CD4-positive, alpha-beta T cell treated with Interferon alpha-2 for 1 hour (primary cell): ENCODE measurements at places on chromosomes 13 and 19.
A peak's percentile ranks its signal among the peaks of the same experiment; 100 is the strongest.

DNA sequence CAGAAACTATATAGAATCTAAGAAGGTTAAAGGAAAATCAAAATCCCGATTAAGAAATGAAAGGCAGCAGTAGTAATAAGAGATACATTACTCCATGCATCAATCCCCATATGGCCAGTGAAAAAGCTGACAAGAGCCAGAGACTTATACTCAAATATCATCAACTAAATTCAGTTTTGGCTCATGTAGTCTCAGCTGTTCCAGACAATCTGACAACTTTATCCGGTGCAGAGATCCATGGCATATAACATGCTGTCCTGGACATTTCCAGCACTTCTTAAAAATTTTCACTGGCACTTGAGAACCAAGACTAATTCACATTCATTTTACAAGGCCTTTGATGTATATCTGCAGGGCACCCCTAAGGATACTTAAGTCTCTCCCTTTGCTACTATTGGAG, 255.7 kb upstream of the KLHL1 start:
- DNase-seq, result no peak

DNA sequence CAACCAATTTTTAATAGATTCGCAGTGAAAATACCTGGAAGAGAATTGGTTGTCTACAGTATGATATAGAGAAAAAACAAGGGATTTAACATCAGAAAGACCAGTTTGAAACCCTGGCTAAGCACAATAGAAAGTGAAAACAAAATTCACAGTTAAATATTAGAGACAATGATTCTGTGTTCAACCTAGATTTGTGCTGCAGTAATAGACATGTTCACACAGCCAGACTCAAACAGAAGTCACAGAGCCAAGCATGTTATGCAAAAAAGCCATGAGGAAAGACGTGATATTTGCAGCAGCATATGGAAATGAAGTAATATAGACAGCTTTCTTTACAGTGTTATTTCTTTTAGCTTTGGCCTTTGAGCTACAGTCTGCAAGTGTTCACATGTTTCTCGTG, 48.1 kb downstream of the SCEL start:
- no peak for DNase-seq

DNA sequence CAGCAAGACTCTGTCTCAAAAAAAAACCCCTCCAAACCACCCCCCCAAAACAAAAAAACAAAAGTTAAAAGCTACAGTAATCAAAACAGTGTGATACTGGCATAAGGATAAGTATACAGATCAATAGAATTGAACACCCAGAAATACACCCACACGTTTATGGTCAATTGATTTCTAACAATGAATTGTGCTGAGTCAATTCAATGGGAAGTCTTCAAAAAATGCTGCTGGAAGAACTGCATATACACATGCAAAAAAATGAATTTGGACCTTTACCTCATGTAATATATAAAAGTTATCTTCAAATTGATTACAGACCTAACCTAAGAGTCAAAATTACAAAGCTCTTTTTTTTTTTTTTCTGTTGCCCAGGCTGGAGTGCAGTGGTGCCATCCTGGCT, 19.8 kb upstream of the NAPA start:
- no peak for DNase-seq

DNA sequence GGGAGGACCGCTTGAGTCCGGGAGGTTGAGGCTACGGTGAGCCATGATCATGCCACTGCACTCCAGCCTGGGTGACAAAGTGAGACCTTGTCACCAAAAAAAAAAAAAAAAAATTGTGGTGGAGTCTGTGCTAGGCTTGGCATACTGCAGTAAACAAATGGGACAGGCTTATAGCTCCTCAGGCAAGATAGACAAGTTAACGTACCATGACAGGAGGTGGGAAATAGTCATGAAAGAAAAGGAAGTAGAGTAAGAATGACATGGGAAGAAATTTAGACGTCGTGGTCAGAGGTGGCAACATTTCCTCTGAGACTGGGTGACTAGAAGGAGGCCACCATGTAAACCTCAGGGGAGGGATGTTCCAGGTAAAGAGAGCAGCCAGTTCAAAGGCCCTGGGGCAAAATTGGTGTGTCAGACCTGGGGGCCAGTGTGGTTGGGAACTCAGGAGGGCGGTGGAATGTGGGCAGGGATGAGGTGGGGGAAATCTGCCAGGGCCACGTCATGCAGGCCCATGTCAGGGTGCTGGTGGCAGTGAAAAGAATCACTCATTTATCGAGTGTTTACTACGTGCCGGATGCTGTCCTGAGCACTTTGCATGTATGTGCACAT, 5.6 kb downstream of the SNRPA start:
- DNase-seq, result peak; percentile 41

DNA sequence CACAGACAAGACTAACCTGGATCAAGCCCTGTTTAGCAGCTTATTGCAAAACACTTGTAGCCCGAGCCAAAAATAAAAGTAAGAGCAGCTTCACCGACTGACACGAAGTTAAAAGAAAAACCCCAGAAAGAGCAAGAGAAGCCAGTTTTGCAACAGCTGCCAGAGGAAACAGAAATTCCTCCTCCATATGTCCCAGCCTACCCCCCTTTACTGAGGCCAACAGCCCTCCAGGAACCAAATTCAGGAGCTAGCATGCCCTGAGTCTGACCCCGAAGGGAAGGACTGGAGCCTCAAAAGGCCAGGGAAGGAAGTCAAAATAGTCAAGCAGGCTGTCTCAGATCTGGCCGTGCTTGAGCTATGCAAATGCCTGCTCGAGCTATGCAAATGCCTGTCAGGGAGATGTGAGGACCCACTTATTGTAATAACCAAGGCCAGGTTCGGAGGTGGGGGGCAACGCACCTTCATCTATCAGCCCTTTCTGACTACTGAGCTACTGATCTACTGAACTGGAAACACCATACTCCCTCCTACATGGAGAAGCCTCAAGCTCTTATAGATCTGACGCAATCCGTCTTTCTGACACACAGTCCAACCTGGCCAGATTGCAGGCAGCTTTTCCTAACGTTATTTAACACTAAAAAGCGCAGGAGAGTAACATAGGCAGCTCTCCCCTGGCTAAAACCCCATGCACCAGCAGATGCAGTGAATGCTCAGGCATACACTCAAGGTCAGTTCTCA, 6.7 kb downstream of the SIGLEC11 start:
- no peak for DNase-seq

DNA sequence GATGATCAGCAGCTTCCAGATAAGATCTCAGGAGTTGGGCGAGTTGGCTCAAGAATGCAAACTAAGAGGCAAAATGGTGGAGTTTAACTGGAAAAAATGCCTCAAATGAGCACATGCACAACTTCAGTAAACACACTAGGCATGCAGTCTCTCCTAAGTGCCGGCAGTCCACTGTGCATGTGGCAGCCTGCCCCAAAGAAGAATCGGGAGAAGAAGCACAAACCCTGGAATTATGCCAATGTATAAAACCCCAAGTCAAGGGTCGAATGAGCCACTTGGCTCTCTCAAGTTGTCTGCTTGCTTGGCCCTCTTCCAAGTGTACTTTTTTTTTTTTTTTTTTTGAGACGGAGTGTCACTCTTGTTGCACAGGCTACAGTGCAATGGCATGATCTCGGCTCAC, 53.3 kb upstream of the SLITRK1 start:
- no peak for DNase-seq

GRCh38 chr19:29216021-29216420, 3.1 kb upstream of the UQCRFS1 start:
- DNase-seq, result no peak

DNA sequence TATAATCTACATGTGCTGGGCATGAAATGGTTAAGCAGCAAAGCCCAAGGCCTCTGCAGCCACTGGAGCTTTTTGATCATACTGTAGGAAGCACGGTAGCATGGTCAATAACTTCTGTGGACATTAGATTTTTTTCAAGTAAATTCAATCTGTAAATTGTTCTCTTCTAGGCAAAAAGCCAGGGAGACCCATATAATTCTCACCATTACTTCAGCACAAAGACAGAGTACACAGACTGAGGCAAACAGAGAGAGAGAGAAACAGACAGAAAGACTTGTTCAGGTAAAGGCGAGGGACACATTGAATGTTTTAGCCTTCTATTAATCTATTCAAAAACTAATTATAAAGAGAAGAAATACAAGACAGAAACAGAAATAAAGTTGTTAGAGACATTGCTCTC, 349.4 kb downstream of the RFC3 start:
- DNase-seq, result no peak

- no peak for DNase-seq
Observed at GRCh38 chr13:20360835-20361412, 128.8 kb upstream of the GJB6 start.

GRCh38 chr13:114330086-114330485, 15.8 kb downstream of the CHAMP1 start:
- no peak for DNase-seq

- no peak for DNase-seq
Observed at GRCh38 chr13:73025217-73026012, 33.4 kb upstream of the KLF5 start.
